ENCODE measurements at places on chromosomes 1 and 21.

GRCh38 chr1:10507111-10507879 is 32.5 kb downstream of the PEX14 start:
- DNase-seq: peak; percentile 19

- no peak for DNase-seq
Measured at GRCh38 chr1:24558455-24558854, 2.6 kb downstream of the NCMAP start.

- no peak for DNase-seq
Measured at GRCh38 chr1:32676945-32677344, 25.6 kb downstream of the SYNC start.

- peak; percentile 13 for DNase-seq
Measured at GRCh38 chr1:37817481-37817880, 9.5 kb upstream of the YRDC start.

DNA sequence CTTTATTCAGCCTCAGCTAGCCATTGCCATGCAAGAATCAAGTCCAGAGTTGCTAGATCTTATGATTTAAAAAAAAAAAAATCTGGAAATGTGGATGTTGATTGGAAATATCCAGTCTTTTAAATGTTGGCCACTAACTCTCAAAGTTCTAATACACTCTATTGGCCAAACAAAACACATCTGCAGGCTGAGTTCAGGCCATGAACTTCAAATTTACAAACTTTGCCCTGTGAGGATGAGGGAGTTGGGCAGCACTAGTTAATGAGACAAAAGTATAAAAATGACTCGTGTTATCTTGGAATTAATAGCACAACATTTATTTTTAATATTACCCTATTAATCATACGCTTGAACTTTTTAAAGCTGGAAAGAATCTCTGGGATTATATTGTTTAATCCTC is 432.3 kb downstream of the PLPP3 start:
- DNase-seq: no peak

DNA sequence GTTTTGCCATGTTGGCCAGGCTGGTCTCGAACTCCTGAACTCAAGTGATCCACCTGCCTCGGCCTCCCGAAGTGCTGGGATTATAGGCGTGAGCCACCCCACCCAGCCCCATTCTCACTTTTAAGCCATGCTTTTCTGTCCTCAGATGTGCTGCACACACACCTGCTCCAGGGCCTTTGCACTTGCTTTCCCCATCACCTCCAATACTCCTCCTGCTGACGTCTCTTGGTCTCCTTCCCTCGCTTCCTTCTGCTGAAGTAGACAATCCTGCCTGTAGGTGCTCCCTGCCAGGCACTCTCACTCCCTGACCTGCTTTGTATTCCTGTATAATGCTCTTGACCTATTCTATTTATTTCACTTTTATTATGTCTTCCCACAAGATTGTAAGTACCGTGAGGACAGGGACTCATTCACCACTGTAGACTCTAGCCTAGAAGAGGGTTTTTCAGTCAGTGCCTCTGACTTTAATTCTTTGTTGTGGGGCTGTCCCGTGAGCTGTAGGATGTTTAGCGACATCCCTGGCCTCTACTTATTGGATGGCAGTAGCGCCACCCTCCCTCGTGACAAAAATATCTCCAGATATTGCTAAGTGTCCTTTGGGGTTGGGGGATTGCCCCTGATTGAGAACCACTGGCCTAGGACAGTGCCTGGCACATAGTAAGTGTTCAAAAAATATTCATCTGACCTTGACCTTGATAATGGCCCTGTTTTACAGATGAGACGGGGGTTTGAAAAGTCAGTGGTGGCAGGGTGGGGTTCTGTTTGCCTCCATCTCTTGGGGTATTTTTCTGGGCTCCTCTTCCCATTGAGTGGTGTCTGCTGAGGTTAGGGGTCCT is 4.6 kb downstream of the TNFRSF1B start:
- no peak for DNase-seq

- DNase-seq: no peak
Measured at GRCh38 chr1:15354580-15354965, 55.1 kb upstream of the EFHD2 start.

DNA sequence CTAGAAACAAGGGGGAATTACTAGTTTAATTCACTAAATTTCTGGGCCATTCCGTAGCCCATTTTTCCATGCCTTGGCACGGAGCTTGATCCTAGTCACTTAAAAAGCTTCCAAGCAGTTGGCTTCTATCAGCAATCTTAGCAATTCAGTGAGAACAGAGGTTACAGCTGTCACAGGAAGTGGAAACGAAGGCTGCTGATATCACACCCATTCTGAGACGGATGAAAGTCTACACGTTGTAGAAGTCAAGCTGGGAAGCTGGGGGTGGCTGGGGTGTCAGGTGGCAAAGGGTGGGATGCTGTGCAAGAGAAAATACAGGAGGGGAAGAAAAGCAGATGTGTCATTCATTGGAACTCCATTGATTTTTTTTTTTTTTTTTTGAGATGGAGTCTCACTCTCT is 11.8 kb upstream of the STMN1 start:
- no peak for DNase-seq

DNA sequence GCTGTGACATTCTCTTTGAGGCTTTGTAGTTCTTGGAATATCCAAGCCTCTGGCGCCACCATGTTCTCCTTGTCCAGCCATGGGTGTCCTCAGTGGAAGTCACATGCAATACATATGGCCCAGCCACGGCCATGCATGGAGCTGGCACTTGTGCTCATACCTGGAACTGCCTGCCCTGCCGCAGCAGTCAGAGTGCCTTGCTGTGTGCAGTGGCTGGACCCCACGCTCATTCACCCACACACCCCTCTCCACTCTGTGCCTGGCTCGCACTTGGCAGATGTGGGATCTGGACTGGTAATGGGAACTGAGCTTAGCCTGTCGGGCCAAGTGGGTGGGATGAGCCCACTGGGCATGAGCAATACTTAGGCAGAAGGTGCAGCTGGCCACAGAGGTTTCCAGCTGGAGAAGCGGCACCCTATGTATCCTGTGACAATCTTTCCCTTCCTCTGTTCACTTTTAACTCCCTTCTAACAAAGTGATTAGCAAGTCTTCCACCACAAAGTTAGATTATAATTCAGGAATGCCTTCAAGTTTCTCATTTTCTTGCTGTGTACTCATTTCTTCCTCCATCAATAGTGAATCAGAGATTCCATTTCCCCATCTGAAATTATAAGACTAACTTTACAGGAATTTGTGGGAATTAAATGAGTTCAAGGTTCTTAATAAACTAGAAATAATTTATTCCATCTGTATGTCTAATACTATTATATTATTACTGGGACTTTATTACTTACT is 351.6 kb upstream of the NCAM2 start:
- no peak for DNase-seq

- DNase-seq: no peak
Measured at GRCh38 chr1:147651466-147651865, 18.9 kb downstream of the ACP6 start.

GRCh38 chr1:162672622-162673260 is 40.5 kb downstream of the DDR2 start:
- no peak for DNase-seq

GRCh38 chr1:1366699-1367066 is 8.3 kb downstream of the AURKAIP1 start:
- no peak for DNase-seq

Measured in occipital lobe (tissue), 3 donors.